ENCODE measurements at places on chromosomes 3 and 15.
A peak's percentile ranks its signal among the peaks of the same experiment; 100 is the strongest.

- DNase-seq: no peak
These were observed 16.4 kb upstream of the SATB1 start for GRCh38 chr3:18441551-18441950.

DNA sequence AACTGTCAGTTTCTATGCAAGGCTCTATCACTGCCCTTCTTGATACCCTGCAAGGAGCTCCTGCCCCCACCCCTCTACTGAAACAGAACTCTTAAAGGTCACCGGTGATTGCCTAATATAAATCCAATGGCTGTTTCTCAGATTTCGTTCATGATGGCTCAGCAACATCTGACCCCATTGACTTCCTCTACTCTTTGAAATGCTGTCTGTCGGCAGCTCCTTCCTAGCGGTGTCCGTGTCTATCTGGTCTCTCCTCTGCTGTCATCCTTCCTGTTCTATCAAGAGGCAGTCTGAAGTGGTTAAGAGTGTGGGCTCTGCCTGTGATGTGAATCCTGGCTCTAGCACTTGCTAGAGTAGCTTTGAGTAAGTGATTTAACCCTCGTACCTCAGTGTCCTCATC is 5.5 kb downstream of the TMEM266 start:
- DNase-seq: no peak

DNA sequence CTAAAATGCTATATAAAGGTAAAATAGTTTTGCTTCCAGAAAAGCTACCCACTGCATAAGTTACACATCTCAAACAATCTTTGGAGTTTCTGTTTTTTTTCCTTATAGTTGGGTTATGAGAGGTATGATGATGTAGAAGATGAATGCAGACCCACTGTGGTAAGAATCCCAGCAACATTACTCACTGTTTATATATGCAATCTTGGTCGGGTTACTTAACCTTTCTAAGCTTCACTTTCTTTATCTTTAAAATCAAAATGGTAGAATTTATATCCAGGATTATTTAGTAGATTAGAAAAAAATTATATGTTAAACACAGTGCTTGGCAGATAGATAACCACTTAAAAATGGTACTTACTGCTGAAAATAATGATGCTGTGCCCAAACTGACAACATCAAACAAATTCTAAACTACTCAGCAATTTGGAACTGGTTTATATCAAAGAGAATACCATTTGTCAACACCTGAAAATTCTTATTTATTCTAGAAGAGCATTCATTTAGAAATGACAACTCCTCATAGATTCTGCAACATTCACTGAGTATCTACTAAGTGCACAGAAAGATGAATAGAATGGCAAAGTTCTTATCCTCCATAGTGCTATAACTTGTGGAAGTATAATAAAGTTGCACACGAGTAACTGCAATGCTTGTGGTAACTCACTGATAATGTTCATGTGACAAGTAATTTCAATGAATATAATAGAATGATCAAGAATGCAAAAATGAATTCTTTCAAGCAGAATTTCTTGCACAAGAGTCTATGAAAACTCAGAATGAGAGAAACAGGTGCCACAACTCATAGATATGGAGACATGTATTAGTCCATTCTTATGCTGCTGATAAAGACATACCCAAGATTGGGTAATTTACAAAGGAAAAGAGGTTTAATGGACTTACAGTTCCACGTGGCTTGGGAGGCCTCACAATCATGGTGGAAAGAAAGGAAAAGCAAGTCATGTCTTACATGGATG is 129.0 kb upstream of the SLC7A14 start:
- DNase-seq: no peak

GRCh38 chr3:48598323-48599076 is 3.4 kb upstream of the COL7A1 start:
- DNase-seq: no peak

DNA sequence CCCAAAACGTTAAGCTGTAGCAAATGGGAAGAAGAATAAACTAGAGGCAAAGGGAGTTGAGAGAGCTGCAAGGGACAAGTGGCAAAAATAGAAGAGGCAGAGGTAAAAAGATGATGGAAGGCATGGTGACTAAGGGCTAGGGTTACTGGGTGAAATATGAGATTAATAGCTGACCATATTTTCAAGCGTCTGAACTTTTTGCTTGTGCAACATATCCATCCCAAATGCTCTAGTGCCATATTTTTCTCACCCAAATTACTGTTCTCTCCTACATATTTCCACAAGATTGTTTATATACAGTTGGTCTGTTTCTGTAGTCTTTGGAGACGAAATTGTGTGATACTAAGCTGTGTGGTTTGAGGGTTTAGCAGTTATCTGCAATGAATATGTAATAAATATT is 145.5 kb downstream of the GMNC start:
- no peak for DNase-seq

GRCh38 chr3:50337175-50337861 is 3.3 kb downstream of the RASSF1 start:
- peak; percentile 90 for DNase-seq

DNA sequence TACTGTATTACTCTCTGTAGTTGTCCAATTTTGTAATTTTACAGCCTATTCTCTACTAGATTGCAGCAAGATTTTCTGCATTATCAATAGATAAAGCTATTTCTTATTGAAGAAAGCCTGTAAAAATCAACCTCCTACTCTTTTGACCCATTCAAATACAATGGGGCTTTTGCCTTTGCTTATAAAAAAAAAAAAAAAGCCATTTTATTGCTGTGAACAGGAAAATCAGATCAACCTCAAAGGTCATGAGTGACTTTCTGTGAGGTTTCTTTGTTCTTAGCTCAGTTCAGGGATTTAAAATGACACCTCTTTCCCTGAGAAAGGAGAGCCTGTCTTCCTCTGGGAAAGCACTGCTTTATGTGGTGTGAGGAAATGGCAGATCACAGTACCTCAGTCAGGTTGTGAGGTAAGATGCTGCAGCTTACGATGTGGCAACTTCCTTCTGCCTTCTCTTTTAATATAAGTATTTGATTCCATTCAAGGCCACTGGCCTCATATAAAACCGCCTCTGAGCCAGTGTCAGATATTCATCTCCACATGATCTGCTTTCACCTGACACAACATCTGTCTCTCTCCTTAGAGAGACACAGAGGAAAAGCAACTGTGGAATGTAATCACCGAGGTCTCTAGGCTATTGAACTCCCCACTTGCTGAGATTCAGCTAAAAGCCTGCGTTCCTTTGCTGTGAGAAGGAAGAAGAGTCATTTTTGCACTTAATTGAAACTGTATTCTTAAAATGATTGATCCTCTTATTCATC is 161.5 kb upstream of the MB21D2 start:
- DNase-seq: no peak

- DNase-seq: no peak
These were observed 959 bp downstream of the ZNF592 start for GRCh38 chr15:84749111-84749991.

DNA sequence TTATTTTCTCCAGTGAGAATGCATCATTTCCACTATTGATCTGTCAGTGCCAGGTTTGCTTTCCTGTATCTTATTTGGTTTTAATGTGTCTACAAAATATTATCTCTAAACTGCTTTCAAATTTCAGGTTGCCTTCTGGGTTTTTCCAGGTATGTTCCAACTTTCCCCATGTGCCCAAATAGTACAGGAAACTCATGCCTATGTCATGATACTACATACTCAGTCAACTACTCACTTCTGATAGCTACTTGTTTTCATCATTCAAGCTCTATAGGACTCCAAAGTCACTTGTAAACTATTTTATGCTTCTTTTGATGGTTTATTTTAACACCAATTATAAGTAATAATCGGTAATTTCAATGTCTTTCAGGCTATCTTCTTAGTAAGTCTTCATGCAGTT is 134.8 kb upstream of the TTC14 start:
- DNase-seq: no peak

DNA sequence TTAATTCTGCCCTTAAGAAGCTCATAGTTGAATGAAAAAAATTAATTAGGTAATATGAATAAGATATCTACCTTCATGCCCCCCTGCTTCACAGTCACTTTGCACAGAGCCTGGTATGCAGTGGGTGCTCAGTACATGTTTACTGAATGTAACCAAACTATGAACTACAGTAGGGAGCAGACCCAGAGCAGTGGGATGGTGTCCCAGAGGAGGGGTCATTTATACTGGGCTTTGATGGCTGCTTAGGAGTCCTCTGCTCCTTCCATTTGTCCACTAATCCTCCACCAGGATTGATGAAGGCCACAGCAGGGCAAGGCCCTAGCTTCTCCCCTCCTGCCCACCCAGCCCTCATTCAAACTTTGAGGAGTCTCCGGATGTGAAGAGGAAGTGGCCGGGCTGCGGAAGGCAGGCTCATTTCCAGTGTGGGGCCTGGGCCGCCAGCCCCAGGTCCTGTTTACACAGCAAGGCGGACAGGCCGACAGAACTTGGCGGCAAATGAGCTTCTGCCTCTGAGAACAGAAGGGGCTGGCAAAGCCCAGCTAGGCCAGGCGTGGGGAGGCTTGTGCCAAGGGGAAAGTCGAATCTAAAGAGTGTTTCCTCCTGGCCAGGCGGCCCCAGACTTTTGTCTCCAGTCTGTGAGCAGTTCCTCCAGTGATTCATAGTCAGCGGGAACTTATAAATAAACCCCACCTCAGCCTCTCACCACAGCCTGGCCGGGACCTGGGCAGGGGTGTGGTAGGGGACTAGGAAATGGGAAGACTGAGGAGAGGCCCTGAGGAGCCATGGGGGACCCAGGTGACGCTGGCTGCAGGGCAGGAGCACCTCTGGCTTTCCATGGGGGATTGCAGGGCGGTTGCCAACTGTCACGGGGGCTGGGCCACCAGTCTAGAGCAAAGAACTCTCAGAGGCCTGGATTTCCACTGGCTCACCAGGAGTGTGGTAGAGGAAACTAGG is 51.6 kb upstream of the LCTL start:
- no peak for DNase-seq

- no peak for DNase-seq
These were observed 108.9 kb downstream of the RPL22L1 start for GRCh38 chr3:170761103-170761502.

DNA sequence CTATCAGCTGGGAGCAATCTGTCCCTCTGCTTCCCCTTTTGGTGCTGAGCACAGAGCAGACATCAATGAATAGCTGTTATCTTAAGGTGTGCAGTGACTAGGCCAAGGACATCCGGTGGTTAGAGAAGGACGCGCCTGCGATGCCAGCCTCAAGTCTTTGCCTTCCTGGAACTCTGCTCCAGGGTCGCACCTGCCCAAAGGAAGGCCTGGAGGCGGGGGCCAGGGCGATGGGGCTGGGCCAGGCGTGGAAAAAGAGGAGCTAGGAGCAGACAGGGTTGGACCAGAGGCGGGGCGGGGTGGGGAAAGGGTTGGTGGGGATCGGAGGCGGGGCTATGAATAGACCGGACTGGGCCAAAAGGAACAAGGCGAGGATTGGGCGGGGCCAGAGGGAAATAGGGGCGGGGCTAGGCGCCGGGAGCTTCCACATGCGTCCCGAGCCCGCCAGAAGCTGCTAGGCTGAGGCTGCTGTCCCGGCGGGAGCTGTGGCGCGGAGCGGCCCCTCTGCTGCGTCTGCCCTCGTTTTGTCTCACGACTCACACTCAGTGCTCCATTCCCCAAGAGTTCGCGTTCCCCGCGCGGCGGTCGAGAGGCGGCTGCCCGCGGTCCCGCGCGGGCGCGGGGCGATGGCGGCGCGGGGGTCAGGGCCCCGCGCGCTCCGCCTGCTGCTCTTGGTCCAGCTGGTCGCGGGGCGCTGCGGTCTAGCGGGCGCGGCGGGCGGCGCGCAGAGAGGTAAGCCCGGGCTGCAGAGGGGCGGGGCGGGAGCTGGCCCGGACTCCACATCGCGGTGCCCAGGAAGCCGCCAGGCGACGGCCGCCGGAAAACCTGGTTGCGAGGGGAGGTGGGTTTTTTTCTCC is at the start of gene CHRNA5:
TSS of gene CHRNA5 (plus strand) at position 424 of the 854 bp plus-strand sequence. CDS start at position 624, 200 bp downstream.
- peak; percentile 54 for DNase-seq

- no peak for DNase-seq
These were observed 24.6 kb upstream of the APEH start for GRCh38 chr3:49649576-49649975.

DNA sequence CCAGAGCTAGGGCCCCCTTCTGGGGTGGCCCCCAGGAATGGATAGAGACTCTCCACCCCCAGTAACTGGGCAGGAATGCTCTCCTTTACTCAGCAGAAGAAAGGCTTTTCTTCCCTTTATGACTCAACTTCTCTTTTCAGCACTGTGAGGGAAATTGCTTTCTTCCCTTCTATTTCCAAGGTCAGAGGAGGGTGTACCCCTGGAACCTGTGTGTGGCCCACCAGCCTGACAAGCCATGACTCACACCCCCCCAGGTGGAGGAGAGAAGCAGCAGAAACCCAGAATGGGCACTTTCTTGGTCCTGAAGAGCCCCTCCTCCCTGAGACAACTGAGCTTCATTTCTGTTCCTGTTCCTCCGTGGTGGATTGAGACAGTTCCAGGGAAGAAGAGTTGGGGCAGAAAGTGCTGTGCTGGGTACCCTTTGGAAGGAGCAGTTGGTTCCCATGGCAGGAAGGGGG is 2.7 kb upstream of the ANKRD63 start:
- no peak for DNase-seq

- DNase-seq: no peak
These were observed 559 bp downstream of the SENP5 start for GRCh38 chr3:196868297-196868661.

DNA sequence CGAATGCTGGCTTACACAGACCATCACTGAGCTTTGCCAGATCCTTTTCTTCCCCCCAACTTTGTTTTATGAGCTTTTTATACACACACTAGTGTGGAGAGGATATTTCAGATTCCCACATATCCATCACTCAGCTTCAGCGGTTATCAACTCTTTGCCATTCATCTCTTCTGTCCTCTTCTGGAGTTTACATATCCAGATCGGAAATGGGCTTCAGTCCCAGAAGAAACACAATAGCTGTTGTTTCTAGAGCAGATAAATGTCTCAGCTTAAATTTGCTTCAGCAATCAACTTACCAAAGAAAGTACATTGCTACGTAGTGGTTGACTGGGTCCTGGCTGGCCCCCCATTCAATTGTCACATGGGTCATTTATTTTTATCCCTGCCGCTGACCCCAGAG is 185.9 kb upstream of the BHLHE40 start:
- DNase-seq: no peak

- no peak for DNase-seq
These were observed 4.9 kb upstream of the TBC1D5 start for GRCh38 chr3:17747174-17747889.

GRCh38 chr15:83610132-83610531 is 43.8 kb upstream of the ADAMTSL3 start:
- no peak for DNase-seq

- no peak for DNase-seq
These were observed 18.5 kb downstream of the PRR23E start for GRCh38 chr3:127211118-127212060.

DNA sequence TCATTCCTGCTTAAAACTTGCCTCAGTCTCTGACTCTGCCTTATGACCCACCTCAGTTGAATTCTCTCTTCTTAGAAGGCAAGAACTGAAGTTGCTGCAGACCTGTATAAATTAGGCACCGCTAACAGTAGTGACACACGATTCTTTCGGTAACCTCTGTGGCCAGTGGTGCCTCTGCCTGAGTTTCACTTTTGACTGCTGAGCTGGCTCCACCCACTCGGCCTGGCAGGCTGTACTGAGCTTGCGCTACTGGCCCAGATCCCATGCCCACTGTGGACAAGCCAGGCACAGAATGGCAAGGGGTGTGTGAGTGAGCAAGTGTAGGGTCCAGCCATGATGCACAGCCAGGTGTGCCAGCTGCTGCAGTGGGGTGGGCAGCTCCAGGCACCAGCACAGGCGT is 19.1 kb upstream of the EIF1B start:
- no peak for DNase-seq

GRCh38 chr3:145079436-145079835 is 1081.5 kb downstream of the PLOD2 start:
- DNase-seq: no peak

GRCh38 chr15:29687204-29687815 is 135.0 kb downstream of the TJP1 start:
- DNase-seq: no peak

Data from DMS 273 treated with DMSO at 0.1 percent for 48 hours (cell line).